Activated naive CD4-positive, alpha-beta T cell treated with anti-CD3 and anti-CD28 coated beads for 36 hours (primary cell): ENCODE measurements at places on chromosomes 16 and 17.

GRCh38 chr16:14586637-14587305 is 43.3 kb downstream of the PARN start:
- DNase-seq: no peak

GRCh38 chr16:4401094-4401501 is 15.3 kb downstream of the CORO7 start:
- no peak for DNase-seq

GRCh38 chr16:54286366-54287130 is at the start of gene IRX3:
Gene IRX3, minus strand, starts transcription at chr16:54286787. Its CDS starts 737 bp downstream, at chr16:54286050.
- DNase-seq: peak; percentile 19

GRCh38 chr16:73371584-73372319 is 323.8 kb upstream of the ZFHX3 start:
- DNase-seq: no peak

DNA sequence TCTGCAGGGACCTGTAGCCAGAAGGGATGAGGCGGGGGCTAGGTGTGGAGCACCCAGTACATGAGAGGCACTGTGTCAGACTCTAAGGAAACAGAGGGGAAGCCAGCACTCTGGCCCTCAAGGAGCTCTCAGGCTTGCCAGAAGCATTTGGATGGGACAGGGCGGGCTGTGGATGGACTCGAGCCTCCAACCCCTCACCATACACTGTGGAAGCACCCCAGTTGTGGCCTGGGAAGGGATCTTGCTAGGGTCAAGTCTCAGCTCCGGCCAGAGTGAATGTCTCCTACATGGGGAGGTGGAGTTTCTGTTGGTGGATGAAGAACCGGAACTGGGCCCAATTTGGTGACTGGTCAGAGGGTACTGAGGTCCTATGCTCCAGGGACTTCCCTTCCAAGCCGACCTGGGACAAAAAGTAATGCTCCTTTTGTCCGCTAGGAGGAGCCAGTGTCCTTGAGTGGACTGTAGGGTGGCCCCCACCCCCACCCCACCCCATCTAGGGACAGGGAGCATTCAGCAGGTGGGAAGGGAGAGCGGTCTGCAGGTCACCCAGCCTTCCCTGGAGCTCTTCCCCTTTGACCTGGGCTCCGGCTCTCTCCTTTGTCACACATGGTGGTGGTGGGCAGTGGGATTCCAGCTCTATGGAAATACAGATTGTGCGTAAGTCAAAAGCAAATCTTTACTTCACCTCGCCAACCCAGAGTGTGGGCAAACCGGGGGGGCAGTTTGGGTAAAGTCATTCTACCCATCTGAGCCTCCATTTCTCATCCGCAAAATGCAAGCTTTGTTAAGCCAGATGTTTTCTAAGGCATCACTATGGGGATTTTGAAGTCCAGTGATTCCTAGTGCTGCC is 20.4 kb upstream of the PHB1 start:
- DNase-seq: peak; percentile 58

DNA sequence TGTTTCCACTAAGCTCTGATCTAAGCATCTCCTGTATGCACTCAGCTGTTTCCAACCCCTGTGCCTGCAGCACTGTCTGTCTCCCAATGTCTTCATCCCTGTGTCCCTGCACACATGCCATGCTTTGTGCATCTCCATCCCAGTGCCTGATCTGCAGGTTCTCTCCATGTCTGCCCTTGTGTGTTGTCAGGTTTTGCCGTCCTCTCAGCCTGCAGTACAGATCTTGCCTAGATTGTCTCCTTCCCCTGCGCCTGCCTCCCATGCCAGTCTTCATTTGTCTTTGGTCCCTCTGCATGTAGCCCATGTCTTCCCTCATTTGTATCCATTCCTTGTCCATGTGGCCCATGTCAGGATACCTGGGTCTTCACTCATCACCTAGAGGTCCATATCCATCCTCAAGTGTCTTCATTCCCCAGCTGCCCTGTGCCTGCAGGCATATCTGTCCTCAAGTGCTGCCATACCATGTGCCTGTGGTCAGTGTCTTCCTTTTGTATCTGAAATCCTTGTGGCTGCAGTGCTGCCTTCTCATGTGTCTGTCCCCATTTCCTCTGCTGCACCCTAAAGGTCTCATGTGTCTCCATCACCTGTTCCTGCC is 71.5 kb downstream of the TNFRSF13B start:
- DNase-seq: no peak

- DNase-seq: no peak
Observed at GRCh38 chr17:51230306-51230705, 29.5 kb downstream of the MBTD1 start.

DNA sequence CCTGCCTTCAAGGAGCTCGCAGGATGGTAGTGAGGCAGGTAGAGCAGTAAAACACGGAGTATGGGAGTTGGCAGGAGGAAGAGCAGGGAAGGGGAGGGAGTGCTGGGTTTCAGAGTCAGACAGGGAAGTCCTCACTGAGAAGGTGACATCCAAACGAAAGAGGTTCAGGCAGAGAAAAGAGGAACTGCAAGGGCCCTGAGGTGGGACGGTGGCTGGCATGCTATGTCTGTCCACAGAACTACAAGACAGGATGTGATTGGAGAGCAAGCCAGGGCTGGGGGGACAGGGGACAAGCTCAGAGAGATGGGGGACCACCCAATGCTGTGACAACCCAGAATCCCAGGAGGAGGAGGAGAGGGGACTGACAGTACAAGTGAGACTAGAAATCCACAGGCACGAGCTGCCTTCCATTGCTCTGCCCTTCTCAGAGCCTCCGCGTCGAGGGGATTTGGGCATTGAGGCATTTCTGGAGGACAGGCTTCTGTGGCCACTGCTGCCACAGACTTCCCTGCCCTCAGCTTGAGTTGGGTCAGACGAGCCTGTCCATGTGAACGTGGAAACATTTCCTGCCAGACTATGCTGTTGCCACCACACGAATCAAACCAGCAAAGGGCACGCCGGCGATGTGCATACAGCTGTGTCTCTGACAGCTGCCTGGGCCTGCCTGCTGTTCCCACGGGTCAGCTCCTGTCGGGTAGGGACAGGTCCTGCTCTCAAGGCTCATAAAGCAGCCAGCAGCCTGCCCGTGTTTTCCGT is 100.1 kb downstream of the RAB11FIP4 start:
- no peak for DNase-seq

DNA sequence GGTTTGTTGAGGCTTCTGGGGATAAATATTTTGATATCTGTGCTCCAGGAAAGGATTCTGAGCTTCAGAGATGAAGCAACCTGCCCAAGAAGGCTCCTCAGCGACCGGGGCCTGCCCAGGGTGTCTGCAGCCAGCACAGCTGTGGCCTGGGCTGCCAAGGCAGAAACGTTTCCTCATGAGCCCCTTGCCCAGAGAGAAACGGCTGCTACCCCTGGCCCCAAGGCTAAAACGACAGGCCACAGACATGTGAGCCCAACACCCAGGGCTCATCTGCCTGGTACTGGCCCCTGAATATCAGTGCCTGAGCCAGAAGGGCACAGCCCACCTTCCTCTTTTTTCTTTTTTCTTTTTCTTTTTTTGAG is 45.4 kb upstream of the RASD1 start:
- DNase-seq: no peak

GRCh38 chr17:2399572-2400473 is 1.0 kb downstream of the MNT start:
- DNase-seq: peak; percentile 92

- no peak for DNase-seq
Observed at GRCh38 chr17:15256689-15257088, 8.4 kb downstream of the PMP22 start.

- no peak for DNase-seq
Observed at GRCh38 chr17:83030432-83030831, 49.0 kb upstream of the METRNL start.
